Hypothalamus (tissue), 51 donors: ENCODE measurements at places on chromosomes 1 and 21.
A peak's percentile ranks its signal among the peaks of the same experiment; 100 is the strongest.

GRCh38 chr1:67723620-67724019 is 38.6 kb downstream of the GADD45A start:
- DNase-seq: no peak

DNA sequence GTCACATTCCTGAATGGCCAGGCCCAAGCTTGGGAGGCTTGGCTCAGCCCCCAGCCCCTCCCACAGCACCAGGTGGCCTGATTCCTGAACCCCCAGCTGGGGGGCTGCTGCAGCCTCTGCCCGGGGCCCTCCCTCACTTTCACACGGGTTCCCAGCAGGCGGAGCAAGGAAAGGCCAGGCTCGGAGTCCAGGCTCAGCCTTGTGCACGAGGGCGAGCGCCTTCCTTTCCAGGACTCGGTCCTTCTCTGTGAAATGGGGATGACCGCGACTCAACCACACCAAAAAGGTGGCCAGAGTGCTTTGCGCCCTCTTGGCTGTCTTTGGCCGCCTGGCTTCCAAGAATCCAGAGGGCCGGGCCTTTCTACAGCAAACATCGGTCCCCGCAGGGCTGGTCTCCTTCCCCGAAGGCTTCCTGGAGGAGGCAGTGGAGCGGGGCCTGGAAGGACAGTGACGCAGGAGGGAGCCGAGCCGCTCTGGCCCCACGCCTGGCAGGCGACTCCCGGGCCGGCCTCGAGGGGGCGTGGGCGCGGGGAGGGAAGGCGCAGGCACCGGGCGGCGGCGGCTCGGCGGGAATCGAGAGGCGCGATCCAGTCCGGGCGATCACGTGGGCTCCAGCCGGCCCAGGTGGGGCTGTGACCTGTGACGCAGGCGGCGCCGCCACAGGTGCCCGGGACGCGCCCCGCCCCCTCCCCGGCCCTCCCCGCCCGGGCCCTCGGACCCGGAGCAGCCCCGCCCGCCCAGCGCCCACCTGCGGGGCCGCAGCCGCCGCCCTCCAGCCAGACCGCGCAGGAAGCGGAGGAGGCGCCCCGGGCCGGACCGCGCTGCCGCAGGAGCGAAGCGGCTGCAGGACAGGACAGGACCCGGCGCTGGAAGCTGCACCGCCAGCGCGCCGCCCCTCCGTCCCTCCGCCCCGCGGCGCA is at the start of gene ARHGEF16:
Gene ARHGEF16, plus strand, starts transcription at position 775 of the 920 bp plus-strand sequence. CDS start 8,420 bp downstream, outside the sequence.
- no peak for DNase-seq

DNA sequence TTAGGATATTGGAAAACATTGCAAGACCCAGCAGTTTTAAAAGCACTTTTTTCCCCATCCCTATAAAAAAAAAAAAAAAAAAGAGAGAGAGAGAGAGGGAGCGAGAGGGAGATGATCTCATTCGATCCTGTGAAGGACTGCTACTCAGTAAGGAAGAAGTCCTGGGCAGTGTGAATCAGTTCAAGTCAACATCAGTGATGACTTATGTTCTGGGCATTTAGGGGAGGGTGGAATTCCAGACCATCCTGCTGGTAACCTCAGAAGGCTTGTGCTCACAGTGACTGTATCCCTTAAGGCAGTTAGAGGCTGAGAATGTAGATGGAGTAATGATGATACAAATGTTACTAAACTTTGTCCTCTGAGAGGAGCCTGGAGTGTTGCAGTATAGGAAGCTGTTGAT is 151.4 kb downstream of the TGFB2 start:
- no peak for DNase-seq

DNA sequence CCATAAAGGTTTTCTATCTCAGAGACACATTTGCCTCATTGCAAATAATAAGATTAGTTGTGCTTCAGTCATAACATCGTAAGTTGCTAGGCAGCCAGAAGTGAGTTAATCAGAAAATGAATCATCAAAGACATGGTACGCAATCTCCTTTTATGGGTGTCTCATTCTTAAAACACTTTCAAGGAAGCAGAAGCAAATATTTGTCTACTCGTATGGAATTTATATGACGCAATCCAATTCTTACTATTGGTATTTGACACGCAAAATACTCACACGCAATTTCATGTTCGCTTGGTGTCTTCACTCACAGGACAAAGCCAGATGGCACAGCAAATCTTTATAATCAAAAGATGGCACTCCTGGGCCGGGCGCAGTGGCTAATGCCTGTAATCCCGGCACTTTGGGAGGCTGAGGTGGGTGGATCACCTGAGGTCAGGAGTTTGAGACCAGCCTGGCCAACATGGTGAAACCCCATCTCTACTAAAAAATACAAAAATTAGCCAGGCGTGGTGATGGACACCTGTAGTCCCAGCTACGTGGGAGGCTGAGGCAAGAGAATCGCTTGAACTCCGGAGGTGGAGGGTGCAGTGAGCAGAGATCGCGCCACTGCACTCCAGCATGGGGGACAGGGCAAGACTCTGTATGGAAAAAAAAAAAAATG is 56.4 kb downstream of the HLCS start:
- no peak for DNase-seq

DNA sequence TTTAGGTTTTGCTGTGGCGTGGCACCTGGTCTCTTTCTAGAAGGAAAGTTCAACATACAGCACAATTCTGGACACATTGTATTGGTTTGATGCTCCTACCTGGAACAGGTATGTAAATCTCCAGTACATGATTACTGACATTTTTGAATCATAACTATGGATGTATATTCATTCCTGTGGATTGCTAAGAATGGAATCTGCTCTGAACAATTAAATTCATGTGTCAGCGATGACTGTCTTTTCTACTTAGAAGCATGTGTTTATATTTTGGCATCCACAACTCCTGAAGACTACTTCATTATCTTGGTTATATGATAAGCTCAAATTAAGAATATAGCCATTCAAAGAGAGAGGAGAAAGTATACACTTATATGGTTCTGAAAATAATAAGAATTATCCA is 291.8 kb downstream of the CHRM3 start:
- no peak for DNase-seq

DNA sequence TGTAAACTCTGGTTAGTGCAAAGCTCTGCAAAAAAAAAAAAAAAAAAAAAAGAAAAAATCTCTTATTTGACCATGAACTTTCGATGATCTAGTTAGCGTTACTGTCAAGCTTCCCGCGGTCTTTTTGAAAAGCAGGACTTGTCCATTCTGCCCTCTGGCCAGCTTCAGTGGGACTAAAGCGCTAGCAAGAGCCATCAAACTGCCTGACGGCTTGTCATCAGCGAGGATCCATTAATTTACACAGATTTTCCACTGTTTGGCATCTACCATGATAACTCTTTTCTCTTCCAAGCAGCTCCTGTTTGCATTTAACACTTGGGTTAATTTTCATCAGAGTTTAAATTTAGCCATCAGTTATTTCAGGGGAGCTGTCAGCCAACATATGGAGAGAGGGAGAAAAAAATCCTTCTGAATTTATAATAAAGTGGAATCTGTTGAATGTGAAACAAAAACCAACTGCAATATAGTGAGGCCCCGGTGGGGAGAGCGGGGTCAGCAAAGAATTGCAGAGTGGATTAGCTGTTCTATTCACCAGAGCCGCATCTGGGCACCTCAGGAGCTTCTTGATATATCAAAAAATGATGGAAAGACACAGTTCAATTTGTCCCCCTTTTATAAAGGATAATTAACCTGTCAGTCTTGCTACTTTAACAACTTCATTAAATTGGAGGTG is 298.2 kb downstream of the SPATA17 start:
- no peak for DNase-seq

DNA sequence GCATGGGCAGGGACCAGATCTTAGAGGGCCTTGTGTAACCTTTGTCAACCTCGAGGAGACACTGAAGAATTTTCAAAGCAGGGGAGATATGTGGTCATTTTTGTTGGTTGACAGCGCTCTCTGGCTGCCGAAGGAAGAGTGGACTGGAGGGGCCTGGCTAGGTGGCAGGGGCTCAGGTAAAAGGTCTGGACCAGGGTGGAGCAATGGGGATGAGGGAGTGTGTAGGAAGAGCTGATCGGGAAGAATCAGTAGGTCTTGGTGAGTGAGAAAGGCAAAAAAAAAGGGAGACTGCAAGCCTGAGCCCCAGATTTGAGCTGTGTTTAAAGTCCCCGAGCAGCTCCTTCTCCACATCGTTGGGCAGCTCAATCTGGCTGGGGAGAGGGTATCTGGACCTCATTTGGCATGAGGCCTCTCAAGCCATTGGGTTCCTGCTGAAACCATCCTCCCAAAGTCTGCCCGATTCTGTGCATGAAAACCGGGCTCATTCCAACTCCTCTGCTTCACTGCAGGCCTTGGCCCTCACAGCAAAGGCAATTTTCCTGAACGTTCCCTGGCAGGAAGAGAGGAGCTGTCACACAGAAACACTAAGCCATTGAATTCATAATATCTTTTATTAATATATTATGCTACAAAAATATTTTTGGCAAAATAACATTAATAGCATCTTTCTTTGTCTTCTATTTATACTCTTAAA is 237.1 kb downstream of the TRABD2B start:
- no peak for DNase-seq

DNA sequence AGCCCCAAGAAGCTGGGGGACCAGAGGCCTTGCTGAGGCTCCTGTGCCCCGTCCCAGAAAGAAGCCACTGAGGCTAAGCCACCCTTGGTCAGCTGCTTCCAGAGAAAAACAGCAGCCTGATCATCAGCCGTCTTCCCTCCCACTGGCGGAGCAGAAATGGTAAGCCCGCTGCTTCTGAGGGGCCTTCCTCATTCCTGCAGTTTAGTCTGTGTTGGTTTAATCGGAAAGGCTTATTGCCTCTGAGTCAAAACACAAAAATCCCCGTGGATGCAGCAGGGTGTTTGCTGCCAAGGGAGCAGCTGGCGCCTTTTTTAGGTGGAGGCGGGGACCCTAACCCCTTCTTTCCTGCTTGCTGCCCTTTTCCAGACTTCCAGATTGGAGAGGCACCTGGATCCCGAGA is 33.9 kb downstream of the SPSB1 start:
- DNase-seq: no peak

- peak; percentile 22 for DNase-seq
Measured at GRCh38 chr1:245687636-245688535, 533.1 kb downstream of the KIF26B start.

DNA sequence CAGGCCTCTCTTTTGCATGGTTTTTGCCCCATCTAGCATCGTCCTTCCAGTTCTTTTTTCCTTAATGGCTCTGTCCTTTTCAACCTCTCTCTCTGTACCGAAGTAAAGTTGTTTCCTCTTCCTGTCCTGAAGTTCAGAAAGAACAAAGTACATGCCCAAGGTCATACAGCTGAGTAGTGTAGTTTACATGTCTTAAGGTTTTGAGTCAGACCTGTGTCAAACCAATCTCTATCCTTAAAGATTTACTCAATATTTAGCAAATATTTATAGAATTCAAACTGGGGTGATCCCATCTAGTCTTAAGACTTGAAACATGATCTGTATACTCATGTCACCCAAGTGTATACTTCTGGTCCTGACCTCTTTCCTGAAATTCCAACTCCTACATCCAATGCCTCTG is 118.7 kb upstream of the SGIP1 start:
- DNase-seq: no peak

DNA sequence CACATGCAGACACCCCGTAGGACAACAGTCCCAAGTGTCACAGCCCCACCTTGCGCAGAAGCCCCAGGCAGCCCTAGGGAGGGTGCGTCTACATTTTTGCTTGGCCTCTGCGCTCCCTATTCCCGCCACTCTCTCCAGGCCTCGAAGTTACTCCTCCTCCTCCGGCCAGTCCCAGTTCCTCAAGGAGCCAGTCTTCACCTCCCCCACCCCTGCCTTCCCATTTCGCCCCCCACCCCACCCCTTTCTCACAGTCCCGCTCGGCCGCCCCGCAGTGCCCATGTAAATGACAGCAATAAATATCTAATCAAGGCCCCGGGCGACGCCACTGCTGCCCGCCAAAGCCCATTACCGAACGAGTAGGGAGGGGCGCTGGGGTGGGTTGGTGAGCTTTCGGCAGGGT is 3.2 kb downstream of the DMBX1 start:
- no peak for DNase-seq

GRCh38 chr1:182635871-182636270 is 31.7 kb upstream of the RGS16 start:
- no peak for DNase-seq

DNA sequence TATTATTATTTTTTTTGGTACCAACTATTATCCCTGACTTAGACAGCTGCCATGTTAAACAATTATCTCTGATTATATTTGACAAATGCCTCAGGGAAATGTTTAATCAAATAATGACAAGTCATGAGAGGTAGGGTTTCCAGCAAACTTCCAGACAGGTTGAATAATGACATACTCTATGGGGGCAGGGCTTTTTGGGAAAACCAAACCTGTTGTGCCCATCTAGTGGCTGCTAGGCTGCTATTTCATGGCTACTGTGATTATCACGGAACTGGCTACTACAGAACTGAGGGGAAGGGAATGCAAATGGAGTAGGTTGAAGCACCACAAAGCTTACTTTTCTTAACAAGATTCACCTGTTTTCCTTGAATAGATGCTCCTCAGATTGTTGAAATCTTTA is 77.6 kb downstream of the DUSP10 start:
- no peak for DNase-seq

DNA sequence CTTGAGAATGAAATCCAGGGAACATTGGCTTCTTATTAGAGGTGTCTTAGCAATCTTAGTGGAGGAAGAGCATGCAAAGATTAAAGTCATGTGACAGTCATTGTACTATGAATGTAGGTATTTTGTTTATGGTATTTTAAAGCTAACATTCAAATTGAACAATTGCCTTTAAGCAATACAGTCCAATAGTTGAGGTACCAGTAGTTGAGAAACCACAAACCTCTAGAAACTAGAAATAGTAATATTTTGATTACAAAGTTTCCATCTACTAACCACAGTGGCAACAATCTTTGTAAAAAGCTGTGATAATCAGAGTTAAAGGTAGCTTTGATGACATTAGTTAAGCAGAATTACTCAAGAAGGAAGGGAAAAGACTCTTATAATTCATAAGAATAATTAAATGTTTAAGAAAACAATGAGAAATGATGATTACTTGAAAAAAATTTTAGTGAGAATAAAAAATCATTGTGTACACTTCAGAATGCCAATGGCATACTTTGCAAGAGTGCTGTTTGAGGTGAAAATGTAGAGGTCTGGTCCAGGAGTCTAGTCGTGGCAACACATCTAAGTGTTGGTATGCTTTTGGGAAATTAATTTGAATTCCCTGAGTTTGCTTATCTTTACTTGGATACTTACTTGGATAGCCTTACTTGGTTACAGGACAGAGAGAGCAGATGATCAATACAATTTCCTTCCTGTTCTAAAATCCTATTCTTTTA is 104.9 kb upstream of the PTGFR start:
- DNase-seq: no peak

DNA sequence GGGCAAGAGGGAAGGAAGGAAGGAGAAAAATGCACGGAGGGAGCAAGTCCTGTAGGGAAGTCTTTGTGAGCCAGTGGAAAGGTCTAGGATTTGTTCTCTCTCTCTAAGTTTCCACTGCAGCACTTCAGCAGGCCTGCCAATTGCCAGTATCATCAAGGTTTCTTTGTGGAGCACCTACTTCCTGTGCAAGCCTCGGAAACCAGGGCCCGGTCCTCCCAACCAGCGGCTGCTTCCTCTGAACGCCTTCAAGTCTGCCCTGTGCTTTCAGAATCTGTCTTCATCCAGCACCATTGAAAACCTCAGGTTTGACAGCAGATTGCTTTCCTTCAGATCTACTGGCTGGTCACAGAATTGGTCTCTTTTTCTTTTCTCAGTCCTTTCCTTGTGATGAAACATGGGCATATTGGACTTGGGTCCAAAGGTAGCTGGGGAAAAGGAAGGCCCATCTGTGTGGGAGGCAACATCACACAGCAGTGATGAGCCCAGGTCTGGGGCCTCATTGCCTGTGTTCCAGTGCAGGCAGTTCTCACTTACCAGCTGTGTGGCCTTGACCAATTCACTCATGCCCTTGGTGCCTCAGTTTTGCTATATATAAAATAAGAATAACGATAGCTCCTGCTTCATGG is 144.5 kb downstream of the SEC16B start:
- no peak for DNase-seq
